Jurkat, Clone E6-1 (cell line): ENCODE measurements at places on chromosomes 12 and 14.
A peak's percentile ranks its signal among the peaks of the same experiment; 100 is the strongest.

- DNase-seq = peak; percentile 71
These were observed 14.2 kb upstream of the PLXNC1 start for GRCh38 chr12:94133964-94134795.

GRCh38 chr12:52184813-52185212, 7.0 kb downstream of the KRT80 start:
- no peak for DNase-seq

DNA sequence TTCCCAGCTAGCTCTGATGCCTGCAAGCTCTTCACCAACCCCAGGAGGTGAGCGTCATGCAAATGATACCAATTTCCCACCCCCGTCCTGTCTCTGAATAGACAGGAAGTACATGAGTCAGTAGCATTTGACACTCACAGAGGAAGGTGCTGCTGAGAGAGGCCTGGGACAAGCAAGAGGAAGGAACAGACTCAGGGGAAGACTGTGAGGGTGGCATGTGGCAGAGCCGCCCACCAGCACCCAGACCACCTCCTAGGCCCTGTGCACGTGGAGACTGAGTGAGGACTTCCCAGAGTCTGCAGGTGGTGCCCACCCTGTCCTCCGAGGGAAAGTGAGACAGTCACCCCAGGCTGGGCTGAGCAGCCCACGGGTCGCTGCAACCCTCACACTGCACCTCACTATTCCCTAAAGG, 199.5 kb upstream of the SFSWAP start:
- DNase-seq = peak; percentile 77

DNA sequence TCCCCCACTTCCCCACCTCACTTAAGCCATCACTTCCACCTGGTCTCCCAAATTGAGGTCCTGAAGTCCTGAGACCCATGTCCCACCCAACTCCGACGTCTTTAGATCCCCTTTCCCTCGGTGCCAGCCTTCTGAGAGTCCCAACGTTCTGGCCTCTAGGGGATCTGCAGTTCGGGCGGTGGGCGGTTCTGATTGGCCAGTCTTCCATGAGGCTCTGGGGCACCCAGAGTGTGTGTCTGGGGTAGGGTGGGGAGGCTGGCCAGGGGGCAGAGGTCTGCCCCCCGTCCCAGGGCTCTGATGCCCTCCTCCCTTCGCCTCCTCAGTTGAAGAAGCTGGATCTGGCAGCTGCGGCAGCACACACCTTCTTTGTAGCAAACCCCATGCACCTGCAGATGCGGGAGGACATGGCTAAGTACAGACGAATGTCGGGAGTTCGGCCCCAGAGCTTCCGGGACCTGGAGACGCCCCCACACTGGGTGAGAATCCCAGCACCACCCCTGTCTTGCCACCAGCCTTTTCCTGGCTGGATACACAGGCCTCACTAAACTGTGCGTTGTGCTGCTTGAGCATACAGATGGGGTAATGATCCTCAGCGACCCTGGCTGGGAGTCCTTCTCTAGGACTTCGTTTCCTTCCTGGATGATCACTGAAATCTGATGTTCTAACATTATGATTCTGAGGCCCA, 1.5 kb downstream of the P3H3 start:
- DNase-seq = no peak

GRCh38 chr14:64841121-64841651, 38.5 kb downstream of the SPTB start:
- no peak for DNase-seq

DNA sequence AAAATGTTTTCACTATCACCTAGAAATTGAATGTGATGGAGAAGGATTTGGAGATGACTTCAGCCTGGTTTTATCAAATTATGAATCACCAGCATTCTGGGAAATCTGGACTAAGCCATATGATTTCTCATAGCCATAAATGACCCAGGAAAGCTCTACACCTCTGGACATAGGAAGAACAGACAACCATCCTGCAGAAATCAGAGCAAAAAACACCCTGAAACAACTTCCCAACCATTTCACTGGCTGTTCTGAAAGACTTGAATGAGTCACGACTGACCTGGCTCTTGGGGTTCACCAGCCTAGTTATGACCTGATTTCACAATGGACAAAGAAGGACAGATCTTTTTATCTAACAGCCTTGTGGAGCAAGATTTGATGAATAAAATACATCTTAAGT, 123.8 kb downstream of the KCNH5 start:
- DNase-seq = no peak

DNA sequence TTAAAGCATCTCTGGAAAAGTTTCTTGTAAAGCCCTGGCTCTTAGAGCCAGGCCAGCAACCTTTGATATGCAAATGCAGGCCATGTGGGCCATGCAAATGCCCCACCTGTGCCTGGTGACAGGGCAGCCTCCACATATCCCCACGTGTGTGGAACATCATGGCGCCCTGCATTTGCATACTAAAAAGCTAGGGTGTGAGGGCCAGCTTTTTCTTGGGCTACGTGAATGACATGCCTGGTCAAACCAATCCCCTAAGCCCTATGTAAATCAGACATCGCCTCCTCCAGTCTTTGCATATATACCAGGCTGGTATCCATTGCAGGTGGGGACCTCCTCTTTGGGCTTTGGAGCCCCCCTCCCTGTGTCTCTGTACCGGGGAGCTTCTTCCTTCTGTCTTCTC, 6.4 kb downstream of the CSRP2 start:
- DNase-seq = no peak

- no peak for DNase-seq
These were observed 1156.8 kb downstream of the SLC16A7 start for GRCh38 chr12:60752589-60752988.

GRCh38 chr12:1832801-1833595, 12.6 kb downstream of the LRTM2 start:
- DNase-seq = no peak

- DNase-seq = no peak
These were observed 57.0 kb downstream of the TEAD4 start for GRCh38 chr12:3016191-3016590.

- no peak for DNase-seq
These were observed 63.2 kb upstream of the LTA4H start for GRCh38 chr12:96098631-96099030.

- peak; percentile 26 for DNase-seq
These were observed 169.9 kb downstream of the KIF21A start for GRCh38 chr12:39272871-39273655.

DNA sequence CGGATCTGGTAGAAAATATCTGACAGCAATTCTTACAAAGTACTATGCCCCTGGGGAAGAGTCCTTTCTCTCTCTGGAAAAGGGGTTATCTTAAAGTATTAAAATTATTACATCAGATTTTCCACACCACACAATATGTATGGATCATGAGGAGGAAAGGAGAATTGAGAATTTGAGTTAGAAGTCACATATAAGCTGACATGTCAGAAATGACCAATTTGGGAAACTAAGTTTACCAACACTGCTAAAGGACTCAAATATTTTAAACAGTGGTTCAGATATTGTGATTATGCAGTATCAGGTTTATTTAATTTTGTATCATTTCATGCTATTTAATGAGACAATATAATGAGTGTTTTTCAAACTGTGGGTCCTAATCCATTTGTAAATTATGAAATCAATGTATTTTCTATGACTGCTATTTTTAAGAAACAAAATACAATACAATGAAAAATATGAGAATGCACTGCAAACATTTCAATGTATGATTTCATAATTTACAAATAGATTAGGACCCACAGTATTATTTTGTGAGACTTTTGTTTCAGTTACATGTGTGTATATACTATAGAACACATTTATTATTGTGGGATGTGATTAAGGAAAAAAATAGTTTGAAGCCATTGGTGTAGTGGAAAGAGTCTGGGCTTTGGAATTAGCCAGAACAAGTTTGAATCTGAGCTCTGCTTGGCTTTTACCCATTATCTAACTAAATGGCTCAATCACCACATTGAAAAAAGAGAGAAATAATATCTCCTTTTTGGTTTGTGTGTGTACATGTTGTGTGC, 1.8 kb upstream of the INSM2 start:
- DNase-seq = no peak

DNA sequence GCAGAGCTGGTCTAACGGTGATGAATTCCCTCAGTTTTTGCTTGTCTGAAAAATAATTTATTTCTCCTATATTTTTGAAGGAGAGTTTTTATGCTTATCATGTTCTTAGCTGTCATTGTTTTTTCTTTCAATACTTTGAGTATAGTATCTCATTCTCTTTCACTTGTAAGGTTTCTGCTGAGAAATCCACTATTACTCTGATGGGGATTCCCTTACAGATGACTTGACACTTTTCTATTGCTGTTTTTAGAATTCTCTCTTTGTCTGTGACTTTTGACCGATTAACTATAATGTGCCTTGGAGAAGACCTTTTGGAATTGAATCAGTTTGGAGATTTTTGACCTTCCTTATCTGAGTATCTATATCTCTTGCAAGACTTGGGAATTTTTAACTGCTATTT, 139.6 kb downstream of the PRKD1 start:
- no peak for DNase-seq

- DNase-seq = no peak
These were observed 151.1 kb upstream of the FKBP4 start for GRCh38 chr12:2643576-2644135.

DNA sequence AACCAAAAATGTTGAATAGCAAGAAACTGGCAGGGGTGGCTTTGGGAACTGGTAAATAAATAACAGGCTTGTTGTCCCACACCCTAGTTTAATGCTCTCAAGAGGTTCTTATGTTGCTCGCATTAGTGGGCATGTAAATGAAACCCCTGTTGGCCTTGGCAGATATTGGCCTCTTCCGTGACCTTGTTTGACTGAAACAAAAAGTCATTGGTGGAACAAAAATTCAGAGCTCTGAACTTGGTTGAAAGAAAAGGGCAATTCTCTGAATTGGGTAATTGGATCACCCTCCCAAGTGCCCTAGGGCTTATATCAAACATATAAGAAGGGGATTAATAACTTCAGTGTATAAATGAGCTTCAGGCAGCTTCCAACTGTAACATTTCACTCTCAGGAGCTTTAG, 426.2 kb downstream of the ZFP36L1 start:
- no peak for DNase-seq

GRCh38 chr14:23494223-23494622, 24.7 kb downstream of the NGDN start:
- DNase-seq = no peak

DNA sequence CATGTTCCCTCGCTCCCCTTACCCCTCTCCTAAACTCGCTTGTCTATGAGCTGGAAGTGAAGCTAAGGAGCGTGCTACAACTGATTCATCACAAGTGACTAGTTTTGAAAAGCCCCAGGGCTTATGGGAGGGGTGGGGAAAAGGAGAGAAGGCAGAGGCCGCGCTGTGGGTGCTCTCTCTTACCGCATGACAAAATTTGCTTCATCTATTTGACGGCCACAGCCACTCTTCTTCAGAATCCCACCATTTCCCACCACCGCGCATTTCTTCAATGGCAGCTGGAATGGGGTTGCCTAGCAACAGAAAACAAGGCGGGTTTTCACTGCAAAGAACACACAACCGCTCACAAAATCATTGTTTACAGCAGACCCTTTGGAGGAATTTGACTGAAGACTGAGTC, 79.4 kb downstream of the ST8SIA1 start:
- no peak for DNase-seq

GRCh38 chr14:82710267-82710841, 1176.7 kb upstream of the SEL1L start:
- DNase-seq = peak; percentile 58

DNA sequence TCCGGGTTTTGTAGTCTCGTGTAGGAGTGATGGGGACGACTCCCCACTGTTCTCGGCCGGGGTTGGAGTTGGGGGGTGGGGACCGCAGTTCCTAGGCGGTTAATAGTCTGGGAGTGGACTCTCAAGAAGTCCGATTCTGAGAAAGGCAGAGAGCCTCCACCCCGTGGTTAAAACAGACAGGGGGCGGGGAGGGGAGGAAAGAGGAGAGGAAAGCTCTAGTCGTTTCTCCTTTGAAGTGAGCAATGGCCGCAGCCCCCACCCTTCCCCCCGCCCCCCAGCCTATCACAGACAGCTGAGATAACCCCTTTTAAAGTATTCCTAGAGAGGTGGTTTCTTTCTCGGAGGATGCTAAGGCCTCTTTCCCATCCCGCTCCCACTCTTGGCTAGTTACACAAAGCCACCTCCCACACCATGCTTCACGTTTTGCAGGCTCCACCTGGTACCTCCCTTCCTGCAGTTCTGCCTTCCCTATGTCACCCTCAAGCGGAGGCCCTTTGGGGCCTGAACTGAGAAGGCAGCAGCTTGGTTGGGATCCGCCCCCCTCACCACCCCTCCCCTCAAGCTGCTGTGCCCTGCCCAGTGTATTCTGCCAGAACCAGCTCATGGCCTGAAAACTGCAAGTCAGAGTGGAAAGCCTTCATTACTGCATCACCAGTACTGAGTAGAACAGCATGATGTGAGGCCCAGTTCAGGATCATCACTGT, 853 bp downstream of the USP5 start:
- DNase-seq = peak; percentile 42

- DNase-seq = no peak
These were observed 339.3 kb upstream of the SFSWAP start for GRCh38 chr12:131371401-131372170.

- DNase-seq = no peak
These were observed 49.2 kb upstream of the BCAT1 start for GRCh38 chr12:24997970-24998582.

DNA sequence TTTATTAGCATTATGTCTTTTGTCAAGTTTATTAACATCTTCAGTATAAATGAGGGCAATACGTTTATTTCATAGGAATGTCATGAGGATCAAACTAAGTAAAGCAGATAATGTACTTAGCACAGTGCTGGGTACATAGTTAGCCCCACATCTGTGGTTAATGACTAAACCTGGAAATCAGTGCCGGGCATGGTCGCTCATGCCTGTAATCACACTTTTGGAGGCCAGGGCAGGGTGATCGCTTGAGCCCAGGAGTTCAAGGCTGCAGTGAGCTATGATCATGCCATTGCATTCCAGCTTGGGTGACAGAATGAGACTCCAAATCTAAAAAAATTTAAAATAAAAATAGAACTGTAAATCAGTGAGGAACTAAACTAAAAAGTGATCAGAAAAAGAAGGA, 44.8 kb upstream of the GUCY2C start:
- DNase-seq = no peak

- no peak for DNase-seq
These were observed 320.6 kb upstream of the TBX3 start for GRCh38 chr12:115004470-115005146.

DNA sequence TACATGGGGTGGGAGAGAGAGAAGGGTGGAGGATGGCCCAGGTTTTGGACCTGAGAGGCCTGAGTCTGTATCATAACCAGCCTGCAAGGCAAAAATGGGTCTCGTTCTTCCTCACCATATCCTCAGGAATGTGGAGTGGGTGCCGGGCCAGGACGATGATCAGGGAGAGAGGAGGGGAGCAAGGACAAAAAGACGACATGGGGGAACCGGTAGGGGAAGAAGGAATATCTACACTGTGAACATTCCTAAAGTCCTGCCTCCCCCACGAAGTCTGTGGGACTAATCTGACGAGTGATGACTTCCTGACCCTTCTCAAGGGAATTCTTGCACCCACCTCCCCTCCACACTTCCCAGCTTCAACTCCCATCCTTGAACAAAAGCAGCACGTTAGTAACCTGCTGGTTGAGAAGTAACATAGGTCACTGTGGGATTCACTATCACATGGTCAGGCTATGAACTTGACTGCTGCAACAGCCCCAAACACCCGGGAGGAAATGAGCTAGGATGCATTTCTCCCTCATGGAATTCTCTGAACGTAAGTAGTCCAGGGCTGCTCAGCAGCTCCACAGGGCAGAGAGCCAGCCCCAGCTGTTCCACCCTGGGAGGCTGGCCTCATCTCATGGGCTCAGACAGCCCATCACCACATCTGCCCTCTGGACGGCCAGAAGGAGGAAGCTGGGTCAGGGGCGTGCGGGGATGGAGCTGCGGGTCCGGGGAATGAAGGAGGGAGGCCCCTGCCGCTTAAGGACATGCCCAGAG, 36.8 kb upstream of the VWF start:
- no peak for DNase-seq

GRCh38 chr12:92930421-92930820, 1.3 kb upstream of the EEA1 start:
- no peak for DNase-seq
